Calu3 (cell line): ENCODE measurements at places on chromosomes 16 and 17. TPM values are rescaled to one million over a fixed set of nuclear protein-coding genes. Genes with fewer than 3 reads are reported as not detected.

HSD17B1 gene
- total RNA-seq = 0.88 and 1.0 TPM in 2 replicates

SLC35G6 gene
- not detected in 2 replicates for total RNA-seq

CCL17 gene
- total RNA-seq = not detected in 2 replicates

FAM83G gene
- total RNA-seq = 21.2 and 21.5 TPM in 2 replicates

VMO1 gene
- 0.59 TPM in 1 of 2 replicates, not detected in the other for total RNA-seq

ATP6V0D1 gene
- 85.3 and 91.0 TPM in 2 replicates for total RNA-seq

HOXB9 gene
- 26.0 and 27.8 TPM in 2 replicates for total RNA-seq

PARD6A gene
- 9.5 and 12.3 TPM in 2 replicates for total RNA-seq

BCO1 gene
- 6.6 and 9.1 TPM in 2 replicates for total RNA-seq
